ENCODE measurements at places on chromosomes 7 and 10. TPM values are rescaled to one million over a fixed set of nuclear protein-coding genes. Genes with fewer than 3 reads are reported as not detected.

- DNase-seq = no peak
Observed at GRCh38 chr7:101705331-101705730, 76.2 kb upstream of the MYL10 start.

DNA sequence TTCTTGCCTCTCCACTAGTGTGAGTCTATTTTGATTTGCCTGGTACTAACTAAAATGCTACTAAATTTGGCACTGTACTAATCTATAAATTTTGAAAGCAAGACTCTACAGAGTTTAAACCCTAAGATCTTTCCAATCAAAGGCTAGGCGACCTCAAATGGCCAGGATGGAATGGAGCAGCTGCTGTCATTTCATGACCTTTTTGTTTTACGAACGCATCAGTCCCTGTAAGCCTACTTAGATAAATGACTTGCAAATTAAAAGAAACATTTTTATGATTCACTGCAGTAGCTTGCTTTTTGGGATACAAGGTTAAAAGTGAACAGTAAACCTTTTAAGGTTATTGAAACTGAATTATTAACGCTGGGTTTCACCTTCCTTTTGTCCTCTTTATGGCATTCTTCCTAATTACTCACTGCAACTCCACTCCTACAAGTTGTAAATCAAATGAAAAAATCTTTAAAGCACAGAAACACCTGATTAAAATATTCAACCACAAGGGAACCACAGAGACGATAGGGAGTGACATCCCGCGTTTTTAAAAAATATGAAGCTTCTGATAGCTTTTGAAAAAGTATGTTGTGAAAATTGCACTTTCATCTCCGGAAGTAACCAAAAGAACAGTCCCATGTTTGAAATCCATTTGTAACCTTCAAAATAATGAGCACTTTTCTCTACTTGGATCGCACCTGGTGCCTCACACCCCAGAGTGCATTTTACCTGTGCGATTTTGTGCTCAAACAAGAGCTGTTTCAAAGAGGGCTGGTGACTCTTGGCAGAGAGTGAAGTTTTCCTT, 595.1 kb downstream of the PARD3 start:
- peak; percentile 8 for DNase-seq

- DNase-seq = no peak
Observed at GRCh38 chr10:71075759-71076472, 136.5 kb upstream of the UNC5B start.

DNA sequence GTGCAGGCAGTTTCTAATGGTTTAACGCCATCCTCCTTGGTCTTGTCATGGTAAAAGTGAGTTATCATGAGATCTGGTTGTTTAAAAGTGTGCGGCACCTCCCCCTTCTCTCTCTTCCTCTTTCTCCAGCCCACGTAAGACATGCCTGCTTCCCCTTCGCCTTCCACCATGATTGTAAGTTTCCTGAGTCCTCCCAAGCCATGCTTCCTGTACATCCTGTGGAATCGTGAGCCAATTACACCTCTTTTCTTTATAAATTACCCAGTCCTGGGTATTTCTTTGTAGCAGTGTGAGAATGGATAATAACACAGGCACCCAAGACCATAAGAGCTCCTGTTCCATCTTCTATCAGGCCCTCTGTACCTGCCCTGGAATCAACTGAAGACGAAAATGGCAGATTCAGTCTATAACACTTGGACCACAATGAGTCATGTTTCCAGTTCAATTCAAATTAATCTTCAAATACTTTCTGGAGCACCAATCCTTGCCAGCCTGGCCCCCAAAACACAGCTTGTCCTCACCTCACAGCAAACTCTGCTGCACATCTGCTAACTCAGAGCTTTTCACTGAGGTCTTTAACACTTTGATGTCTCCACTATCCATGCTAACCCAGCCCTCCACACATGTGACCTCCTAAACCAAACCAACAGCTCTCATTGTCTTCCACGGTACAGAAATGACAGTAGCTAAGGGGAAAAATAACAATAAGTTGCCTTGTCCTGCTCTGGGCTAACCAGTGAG, 73.2 kb downstream of the SFMBT2 start:
- DNase-seq = peak; percentile 28

- no peak for DNase-seq
Observed at GRCh38 chr10:28580825-28581224, 47.9 kb downstream of the WAC start.

EPC1 gene
- 33.5 TPM for total RNA-seq

SLC12A9 gene
- 10.5 TPM for total RNA-seq

EIF3A gene
- 113 TPM for total RNA-seq

DNA sequence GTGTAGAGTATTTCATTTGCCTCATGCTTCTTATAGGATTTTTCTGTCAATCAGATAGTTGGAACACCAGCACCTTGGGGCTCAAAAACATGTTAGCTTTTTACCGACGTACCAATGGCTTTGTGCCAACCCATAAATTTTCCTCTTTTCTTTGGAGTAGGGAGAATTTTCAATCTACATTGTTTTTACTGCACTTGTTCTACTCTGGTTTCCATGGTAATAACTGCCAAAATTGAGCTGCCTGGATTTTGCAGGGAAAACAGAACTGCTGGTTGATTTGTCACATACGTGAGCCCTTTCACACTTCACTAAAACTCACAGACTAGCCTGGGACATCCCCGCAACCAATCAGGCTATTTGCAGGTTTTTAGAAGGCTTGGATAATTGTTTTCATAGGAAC, 189.7 kb downstream of the ARHGAP21 start:
- no peak for DNase-seq

GRCh38 chr7:87875151-87876039, 765 bp downstream of the SLC25A40 start:
- DNase-seq = peak; percentile 7

GRCh38 chr10:30215623-30216022, 133.5 kb downstream of the MTPAP start:
- DNase-seq = no peak

GRCh38 chr7:43764807-43765491, 6.5 kb downstream of the BLVRA start:
- no peak for DNase-seq

DNA sequence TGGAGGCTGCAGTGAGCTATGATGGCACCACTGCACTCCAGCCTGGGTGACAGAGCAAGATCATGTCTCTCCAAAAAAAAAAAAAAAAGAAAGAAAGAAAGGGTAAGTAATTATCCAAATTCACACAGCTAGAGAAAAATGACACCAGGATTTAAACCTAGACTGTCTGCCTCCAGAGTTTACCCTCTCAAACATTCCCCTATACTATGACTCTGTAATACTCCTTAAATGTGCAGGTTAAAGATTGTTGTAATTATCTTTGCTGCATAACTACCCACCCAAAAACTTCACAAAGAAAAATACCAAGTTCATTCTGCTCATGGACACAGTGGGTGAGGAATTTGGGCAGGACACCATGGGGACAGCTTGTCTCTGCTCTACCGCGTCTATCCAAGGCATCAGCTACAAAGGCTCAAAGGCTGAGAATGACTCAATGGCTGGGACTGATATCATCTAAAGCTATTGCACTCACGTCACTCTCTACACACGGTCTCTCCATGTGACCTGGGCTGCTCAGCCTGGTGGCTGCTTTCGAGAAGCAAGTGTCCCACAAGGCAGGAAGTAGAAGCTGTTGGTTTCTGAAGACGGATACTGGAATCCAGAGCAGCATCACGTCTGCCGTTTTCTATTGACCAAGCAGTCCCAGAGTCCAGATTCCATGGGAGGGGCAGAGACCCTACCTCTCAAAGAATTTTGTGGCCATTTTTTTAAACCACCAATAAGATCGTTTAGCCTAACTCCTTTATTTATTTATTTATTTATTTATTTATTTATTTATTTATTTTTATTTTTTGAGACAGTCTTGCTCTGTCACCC, 185.7 kb upstream of the AUTS2 start:
- peak; percentile 45 for DNase-seq

DNA sequence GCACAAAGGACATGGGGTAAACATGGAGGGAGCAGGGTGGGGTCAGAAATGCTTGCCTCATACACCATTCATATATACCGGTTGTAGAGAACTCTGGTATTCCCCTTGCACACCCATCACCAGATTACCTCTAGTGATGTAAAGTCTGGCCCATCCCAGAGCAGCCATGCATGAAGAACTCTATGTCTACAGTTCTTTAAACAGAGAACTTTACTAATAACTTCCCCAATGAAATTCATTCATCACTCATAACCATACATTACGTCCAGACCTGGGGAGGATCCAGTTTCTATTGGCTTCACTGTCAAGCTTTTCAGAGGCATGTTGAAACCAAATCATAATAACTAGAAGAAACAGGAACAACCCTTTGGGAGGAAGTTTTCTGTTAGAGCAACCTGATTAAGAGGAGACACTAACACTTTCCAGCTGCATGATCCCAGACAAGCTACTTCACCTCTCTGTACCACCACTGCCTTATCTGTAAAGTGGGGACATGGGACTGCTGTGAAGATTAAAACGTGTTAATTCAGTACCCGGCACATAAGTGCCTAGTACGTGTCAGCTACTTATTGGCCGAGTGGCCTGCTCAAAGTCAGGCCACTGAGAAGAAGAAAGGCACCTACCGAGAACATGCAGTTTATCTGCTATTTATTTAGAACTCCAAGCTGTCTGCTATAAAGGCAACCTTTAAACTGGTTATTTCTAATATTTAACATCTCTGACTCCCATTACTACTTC, 59.7 kb downstream of the IGF2BP3 start:
- no peak for DNase-seq

MKI67 gene
- total RNA-seq = 273 TPM

DNA sequence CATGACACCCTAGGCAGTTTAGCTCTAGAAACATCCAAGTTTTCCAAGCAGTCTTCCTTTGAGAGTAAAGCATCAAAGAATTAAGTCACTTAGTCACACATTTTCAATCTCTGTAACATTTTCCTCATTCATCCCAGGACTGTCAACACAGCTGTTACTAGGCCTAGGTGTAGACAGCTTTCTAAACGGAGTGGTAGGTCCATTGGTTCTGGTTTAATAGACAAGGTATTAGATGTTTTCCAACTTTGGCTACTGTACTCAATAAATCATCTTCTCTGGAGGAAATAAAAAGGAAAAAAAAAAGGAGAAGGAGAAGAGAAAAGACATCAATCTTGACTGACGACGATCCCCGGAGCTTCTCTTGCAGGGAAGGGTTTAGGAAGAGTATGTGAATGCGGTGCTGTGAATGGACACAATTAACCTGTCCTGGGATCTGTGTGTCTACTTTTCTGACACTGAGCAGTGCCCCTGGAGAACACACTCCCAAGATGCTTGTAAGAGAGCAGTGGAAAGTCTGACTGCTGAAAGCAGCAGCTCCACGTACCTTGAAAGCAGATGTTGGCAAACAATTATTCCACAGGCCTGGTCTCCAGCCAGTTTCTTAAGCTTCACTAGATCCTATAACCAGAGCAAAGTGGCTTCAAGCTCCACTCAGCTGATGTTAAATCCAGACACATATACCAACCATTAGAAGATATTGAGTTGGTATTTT, 59.1 kb downstream of the CXCL12 start:
- no peak for DNase-seq

LIPN gene
- not detected for total RNA-seq

GRCh38 chr10:88971221-88972061, 18.9 kb upstream of the ACTA2 start:
- no peak for DNase-seq

GRCh38 chr7:74097937-74098614, 14.5 kb downstream of the LIMK1 start:
- no peak for DNase-seq

GRCh38 chr7:84176716-84177115, 17.9 kb downstream of the SEMA3A start:
- no peak for DNase-seq

SPDYE18 gene
- total RNA-seq = not detected

DNA sequence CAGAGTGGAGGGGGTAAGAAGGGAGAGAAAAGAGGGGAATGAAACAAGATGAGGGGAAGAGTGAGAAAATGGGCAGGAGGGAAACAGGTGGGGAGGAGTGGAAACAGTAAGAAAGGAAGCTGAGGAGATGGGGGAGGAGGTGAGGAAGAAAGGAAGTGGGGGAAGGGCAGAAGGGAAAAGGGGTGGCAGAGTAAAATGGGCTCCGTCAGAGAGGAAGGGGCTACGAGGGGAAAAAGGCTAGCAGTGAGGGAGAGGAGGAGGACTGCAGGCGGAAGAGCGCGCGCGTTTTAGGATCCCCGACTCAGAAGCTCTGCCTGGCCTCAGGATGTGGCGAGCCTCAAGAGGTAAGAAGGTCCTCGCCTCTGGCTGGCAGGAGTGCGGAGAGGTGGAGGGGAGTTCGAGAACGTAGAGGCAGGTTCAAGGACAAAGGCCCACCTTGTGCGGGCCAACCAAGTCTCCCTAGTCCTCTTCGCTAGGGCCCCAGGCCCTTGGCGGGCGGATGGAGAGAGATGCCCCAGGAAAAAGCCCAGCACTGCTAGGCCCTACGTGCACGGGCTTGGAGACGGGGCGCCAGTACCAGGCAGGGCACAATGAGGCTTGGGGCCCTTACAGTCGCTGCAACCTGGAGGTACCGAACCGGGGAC, 5.8 kb upstream of the NKX2-3 start:
- no peak for DNase-seq

DNA sequence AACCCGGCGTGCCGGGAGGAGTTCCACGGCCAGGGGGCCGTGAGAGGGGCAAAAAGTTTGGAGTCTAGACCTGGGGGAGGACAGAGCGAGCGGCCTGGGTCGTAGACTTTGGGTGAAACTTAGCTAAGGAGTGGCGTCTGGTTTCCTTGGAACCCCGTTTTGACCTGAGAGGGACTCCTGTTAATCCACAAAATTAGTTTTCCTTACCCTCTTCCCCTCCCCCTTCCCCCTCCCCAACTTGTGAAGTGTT, 574 bp downstream of the MARCHF5 start:
- DNase-seq = peak; percentile 16

- DNase-seq = no peak
Observed at GRCh38 chr10:12579954-12580858, 230.9 kb downstream of the CAMK1D start.

SORCS1 gene
- not detected for total RNA-seq

GRCh38 chr10:45091968-45092367, 91.2 kb downstream of the ZNF22 start:
- no peak for DNase-seq

DNA sequence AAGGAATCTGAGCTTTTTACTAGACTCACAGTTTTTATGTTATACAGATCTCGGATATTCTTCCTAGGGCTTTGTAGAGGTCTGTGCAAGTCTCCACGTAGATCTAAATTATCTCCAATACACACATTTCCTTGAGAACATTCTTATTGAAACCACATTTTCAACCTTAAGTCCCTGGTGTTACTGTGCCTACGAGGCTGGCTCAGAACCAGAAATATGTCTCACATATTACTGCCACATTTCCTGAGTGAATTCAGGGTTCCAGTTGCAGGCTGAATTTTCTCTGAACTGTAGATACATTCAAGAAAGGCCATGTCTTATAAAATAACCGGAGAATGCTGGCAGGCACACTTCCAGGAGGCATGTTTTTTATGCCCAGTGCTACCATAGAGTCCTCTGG, 46.5 kb downstream of the INHBA start:
- no peak for DNase-seq

GRCh38 chr10:47339186-47339735, 8.9 kb upstream of the RBP3 start:
- DNase-seq = no peak

DNA sequence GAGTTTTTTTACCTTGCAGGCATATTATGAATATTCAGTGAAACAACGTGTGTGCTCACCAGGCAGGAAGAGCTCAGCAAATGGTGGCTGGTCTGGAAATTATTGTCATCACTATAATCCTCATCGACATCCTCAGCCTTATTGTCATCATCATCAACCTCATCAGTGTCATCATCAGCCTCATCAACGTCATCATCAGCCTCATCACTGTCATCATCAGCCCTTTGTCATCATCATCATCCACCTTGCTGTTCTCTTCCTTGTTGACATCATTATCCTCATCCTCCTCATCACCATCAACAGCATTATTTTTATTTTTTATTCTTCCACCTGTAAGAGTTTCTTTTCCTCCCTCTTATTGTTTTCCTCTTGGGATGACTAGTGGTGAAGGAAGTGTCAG, 142.3 kb upstream of the GPR26 start:
- no peak for DNase-seq

EN2 gene
- total RNA-seq = not detected

Data from activated naive CD4-positive, alpha-beta T cell treated with anti-CD3 and anti-CD28 coated beads for 36 hours (primary cell).